Thymus (tissue), 14 donors: ENCODE measurements at places on chromosomes 7 and 10. TPM values are rescaled to one million over a fixed set of nuclear protein-coding genes. Genes with fewer than 3 reads are reported as not detected.

GRCh38 chr7:114663502-114663901, 248.9 kb downstream of the FOXP2 start:
- no peaks in the 10 kb centered on the region for H3K36me3 ChIP-seq
- H3K4me3 ChIP-seq: no peak overlapping the region
- H3K4me1 ChIP-seq: no peaks in the 10 kb centered on the region
- H3K27me3 ChIP-seq: no peaks in the 10 kb centered on the region
- no peak for DNase-seq

DNA sequence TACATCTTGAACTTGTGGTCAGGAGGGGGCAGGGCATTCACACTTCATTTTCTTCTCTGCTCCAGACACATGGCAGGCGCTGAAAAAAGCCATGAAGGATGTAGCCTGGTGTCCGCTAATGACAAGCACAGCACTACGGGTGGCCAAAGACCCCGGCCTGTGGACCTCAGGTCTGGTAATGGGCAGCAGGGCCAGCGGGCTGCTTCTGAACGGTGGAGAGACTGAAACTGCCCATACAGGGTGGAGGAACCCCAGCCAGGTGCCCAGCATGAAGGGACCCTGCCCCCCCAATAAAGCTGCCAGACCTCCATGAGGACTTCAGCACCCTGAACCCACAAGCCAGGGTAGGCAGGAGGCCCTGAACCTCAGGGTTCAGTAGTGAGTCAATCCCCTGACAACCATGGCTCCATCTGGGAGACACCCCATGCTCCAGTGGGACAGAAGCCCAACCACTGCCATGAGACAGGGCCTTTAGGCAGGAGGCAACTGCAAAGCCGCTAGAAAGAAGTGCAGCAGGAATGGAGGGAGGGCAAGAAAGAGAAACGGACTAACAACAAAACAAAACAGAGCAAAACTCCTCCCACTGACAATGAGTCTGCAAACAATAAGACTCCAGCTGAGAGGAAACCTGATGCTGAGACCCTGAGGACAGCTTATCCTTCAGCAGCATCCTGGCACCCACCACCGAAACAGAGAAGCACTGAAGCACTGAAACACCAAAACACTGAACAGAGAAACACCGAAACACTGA, 140.2 kb upstream of the PPP2R2D start:
- H3K4me3 ChIP-seq: no peak overlapping the region
- no peak overlapping the region for H3K27ac ChIP-seq
- no peaks in the 10 kb centered on the region for H3K27me3 ChIP-seq
- no peaks in the 10 kb centered on the region for H3K36me3 ChIP-seq

DNA sequence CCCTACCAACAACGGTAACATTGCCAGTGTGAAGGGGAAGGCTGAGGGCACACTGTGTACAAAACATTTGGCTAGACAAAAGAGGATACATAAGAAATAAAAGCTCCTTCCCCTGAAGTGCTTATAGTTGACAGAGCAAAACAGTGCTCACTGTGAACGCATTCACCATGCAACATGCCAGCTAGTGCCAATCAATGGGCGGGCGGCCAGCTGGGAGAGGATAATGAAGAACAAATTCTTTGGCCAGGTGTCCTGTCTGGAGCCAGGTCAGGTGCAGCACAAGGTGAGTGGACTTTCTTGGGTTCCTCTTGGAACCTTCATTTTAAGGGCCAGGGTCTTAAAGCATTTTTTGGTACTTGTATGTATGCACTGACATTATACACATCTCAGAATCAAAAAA, 106.1 kb downstream of the ICA1 start:
- no peaks in the 10 kb centered on the region for H3K4me1 ChIP-seq
- H3K36me3 ChIP-seq: no peaks in the 10 kb centered on the region
- no peak overlapping the region for H3K27ac ChIP-seq
- H3K4me3 ChIP-seq: no peak overlapping the region

DNA sequence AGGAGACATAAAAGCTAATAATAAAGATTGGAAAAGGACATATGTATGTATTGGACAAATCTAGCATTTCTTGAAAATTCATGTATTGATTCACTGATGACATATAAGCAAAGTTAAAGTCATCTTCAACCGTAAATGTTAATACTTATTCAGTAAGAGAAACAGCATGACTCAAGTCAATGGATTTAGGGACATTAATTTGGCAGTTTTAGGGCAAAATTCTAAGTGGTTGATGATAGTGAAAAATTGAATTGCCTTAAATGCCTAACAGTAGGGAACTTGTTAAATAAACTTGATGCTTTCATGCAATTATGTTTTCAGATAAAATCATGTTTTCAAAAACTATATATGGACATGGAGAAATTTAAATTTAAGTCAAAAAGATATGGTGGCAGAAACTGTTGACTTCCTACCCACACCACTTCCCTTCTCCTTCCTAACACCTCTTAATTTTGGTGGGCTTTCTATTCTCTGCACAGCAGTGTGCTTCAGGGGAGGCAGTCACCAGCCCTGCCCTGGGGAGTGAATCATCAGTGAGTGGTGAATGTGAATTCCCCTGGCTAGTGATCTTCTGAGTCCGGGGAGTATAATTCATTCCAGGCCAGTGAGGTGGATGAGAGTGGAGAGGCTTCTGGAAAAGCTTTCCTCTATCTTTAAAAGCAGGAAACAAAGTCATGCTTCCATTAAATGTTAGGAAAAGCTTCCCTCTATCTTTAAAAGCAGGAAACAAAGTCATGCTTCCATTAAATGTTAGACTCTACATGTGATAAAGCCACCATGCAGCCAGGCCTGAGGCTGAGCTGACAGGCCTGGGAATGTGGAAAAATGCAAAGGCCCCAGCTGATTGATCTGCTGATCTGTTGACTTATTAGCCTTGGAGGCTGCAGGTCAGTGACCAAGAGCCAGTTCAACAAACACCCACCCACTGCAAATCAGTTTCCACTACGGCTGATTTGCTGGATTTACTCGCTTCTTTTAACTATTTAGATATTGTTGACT, 25.2 kb upstream of the ITGB1 start:
- no peak for DNase-seq
- no peaks in the 10 kb centered on the region for H3K27me3 ChIP-seq
- H3K4me1 ChIP-seq: peaks cover 17% of the 10 kb centered on the region
- H3K27ac ChIP-seq: no peak overlapping the region
- H3K36me3 ChIP-seq: no peaks in the 10 kb centered on the region
- no peak overlapping the region for H3K4me3 ChIP-seq

- H3K36me3 ChIP-seq: no peaks in the 10 kb centered on the region
- no peak overlapping the region for H3K27ac ChIP-seq
- H3K4me3 ChIP-seq: no peak overlapping the region
- peaks cover 12% of the 10 kb centered on the region for H3K4me1 ChIP-seq
These were observed 98.6 kb downstream of the MYOF start for GRCh38 chr10:93383562-93383981.

DNA sequence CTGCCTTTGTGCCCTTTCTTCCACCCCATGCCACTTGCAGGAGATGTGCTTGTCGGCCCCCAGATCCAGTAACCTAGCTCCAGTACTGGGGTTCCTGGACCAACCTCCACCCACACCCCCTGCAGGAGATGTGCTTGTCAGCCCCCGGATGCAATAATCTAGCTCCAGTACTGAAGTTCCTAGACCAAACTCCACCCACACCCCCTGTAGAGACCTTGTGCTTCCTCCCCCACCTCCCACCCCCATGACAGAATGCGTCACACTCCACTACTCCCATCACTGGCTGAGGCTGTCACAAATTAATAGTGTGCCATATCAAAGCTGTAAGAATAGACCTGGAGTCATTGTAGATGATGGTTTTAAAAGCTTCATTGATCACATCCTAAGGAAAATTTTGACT, 185.0 kb downstream of the BICC1 start:
- no peak for DNase-seq
- H3K36me3 ChIP-seq: no peaks in the 10 kb centered on the region
- no peaks in the 10 kb centered on the region for H3K27me3 ChIP-seq
- H3K4me1 ChIP-seq: no peaks in the 10 kb centered on the region

DNA sequence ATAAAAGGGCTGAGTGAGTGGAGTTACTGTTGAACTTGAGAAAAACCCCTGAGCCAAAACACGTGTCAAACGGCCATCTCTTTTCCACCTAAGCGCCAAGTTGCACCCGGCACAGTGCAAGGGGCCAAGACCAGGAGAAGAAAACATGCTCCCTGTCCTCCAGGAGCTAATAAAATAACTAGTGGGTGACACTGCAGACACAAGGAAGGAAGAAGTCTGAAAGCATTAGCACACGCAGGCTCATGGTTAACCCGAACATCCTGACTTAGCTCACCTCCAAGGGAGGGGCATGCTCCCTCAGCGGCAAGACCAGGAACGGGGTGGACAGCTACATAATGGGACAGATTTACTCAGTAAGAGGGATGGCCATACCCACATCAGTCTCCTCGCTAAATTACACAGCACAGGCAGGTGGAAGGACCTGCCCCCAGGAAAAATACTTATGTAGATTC, 65.0 kb downstream of the PIP4K2A start:
- no peaks in the 10 kb centered on the region for H3K27me3 ChIP-seq
- H3K4me1 ChIP-seq: peaks cover 32% of the 10 kb centered on the region
- H3K4me3 ChIP-seq: no peak overlapping the region
- DNase-seq: no peak
- H3K27ac ChIP-seq: no peak overlapping the region

DNA sequence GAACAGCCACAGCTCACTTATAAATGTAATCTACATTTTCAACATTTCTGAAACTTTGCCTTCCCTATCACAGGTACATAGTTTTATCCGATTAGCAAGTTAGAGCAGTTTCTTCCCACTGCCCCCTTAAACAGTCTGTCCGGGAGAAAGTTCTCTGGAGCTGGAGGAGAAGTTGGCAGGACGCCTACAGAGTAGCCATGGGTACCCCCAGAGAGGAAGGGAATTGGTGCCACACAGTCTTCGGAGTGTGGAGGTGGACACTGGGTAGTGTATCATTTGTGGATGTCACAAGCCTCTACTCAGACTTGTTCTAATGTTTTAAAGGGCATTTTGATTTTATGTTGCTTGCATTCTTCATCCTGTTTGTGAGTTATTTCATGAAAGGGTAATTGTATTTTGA, 39.0 kb downstream of the TAF3 start:
- H3K27me3 ChIP-seq: no peaks in the 10 kb centered on the region
- no peak overlapping the region for H3K4me3 ChIP-seq
- no peaks in the 10 kb centered on the region for H3K36me3 ChIP-seq
- DNase-seq: no peak
- no peak overlapping the region for H3K27ac ChIP-seq

DNA sequence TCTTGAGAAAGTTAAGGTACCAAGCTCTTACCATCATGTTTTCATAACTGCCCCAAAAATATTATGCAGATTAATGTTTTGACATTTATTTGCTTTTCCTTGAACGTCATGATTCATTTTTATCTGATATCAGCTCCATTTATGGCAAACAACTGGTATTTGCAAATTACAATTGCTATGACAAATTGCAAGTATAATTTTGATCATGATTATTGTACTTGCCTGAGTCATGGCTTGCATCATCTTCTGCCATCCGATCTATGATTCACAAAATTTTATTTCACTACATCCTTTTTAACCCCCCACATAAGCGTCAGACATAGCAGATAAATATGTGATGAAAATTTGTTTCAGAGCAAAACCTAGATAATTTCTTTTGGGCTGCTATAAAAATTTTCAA, 155.0 kb downstream of the STK31 start:
- no peak overlapping the region for H3K4me3 ChIP-seq
- H3K27ac ChIP-seq: no peak overlapping the region
- no peaks in the 10 kb centered on the region for H3K27me3 ChIP-seq
- DNase-seq: no peak

- no peak overlapping the region for H3K27ac ChIP-seq
- H3K27me3 ChIP-seq: no peaks in the 10 kb centered on the region
- no peak for DNase-seq
- peaks cover 13% of the 10 kb centered on the region for H3K4me1 ChIP-seq
These were observed 11.8 kb upstream of the PCGF5 start for GRCh38 chr10:91208642-91209041.

- no peak overlapping the region for H3K4me3 ChIP-seq
- H3K27ac ChIP-seq: no peak overlapping the region
- no peaks in the 10 kb centered on the region for H3K27me3 ChIP-seq
- DNase-seq: no peak
These were observed 188.8 kb upstream of the TCF7L2 start for GRCh38 chr10:112761256-112761655.

GRCh38 chr10:130621231-130621775, 485.1 kb downstream of the GLRX3 start:
- H3K4me1 ChIP-seq: no peaks in the 10 kb centered on the region
- no peaks in the 10 kb centered on the region for H3K36me3 ChIP-seq
- no peak for DNase-seq
- H3K4me3 ChIP-seq: no peak overlapping the region

DNA sequence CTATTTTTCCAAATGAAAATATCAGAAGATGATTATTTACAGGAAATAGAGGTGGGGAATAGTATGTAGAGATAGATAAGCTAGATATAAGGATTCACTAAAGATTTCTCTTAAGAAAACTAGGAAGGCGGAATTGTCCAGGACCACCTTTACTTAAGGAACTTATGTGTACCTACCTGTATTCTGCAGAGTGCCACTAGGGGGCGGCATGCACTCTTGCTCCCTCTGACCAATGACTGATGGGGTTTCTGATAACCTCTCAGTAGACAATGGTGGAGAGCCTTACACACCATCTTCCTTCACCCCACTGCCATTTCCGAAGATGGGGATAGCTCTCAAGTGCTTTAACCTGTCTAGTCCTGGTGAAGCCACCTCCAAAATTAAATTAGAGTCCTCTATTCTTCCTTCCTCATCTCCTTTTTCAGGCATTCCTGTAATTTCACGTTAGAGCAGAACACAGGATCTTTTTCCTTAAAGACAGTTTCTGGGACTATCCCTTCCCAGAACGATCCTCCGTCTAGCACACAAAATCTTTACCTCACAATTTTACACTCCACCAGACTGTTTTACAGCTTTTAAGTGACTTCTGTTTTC, 453.1 kb downstream of the SORCS1 start:
- no peak overlapping the region for H3K27ac ChIP-seq
- H3K36me3 ChIP-seq: no peaks in the 10 kb centered on the region
- no peaks in the 10 kb centered on the region for H3K4me1 ChIP-seq
- DNase-seq: peak; percentile 43

GRCh38 chr7:76054123-76055120, 6.5 kb downstream of the MDH2 start:
- peaks cover 66% of the 10 kb centered on the region for H3K36me3 ChIP-seq
- no peak overlapping the region for H3K4me3 ChIP-seq
- no peak overlapping the region for H3K27ac ChIP-seq
- no peak for DNase-seq

The NPFFR1 gene
- polyA plus RNA-seq: 0.21 TPM

The CCDC6 gene
- 19.9 TPM for polyA plus RNA-seq

The EPHA1 gene
- 12.5 TPM for polyA plus RNA-seq

The AGR2 gene
- polyA plus RNA-seq: 4.5 TPM

The MYH16 gene
- 0.09 TPM for polyA plus RNA-seq

The SFTPA2 gene
- 14.6 TPM for polyA plus RNA-seq

The GNAT3 gene
- 0.05 TPM for polyA plus RNA-seq
